Colonic mucosa (tissue), 4 donors: ENCODE measurements at places on chromosomes 6 and 20. TPM values are rescaled to one million over a fixed set of nuclear protein-coding genes. Genes with fewer than 3 reads are reported as not detected.

DNA sequence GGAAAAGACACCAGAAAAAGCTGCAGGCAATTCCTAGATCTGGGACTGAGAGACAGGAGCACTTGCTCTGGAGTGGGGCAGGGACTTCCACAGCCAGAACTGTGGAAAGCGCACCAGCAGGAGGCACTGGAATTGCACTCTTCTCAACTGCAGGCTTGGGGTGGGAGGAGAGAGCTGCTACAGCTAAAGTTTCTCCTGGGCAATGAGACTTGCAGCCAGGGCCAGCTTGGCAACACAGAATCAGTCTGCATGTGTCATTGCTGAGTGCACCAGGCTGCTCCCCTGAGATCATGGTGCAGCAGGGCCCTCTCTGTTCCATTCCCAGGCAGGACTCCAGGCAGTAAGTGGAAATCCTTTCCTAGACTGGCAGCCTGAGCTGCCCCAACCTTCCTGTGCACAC lies 145.8 kb downstream of the INSM1 start:
- DNase-seq, result no peak

DNA sequence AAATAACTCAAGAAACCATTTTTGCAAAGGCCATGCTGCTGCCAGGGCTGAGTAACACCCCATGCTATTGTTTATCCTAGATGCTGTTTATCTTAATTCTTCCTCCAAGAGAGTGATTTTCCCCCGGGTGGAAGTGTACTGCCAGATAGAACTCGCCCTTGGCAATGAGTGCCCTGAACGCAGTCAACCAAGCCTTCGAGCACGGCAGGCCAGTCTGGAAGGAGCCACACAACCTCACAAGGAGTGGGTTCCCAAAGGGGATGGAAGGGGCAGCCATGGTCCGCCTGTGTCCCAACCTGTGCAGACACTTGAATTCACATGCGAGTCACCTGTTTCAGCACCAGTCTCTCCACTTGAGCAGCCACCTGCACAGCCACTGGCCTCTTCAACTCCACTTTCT lies 31.9 kb downstream of the PNPLA1 start:
- no peak for DNase-seq

BMP6 gene
- total RNA-seq, result 2.1 TPM

- no peak for DNase-seq
Observed at GRCh38 chr6:13253272-13253671, 75.1 kb downstream of the TBC1D7 start.

GRCh38 chr6:108222504-108222903 lies 38.3 kb downstream of the SNX3 start:
- DNase-seq, result no peak

MTFR2 gene
- 2.2 TPM for total RNA-seq

DNA sequence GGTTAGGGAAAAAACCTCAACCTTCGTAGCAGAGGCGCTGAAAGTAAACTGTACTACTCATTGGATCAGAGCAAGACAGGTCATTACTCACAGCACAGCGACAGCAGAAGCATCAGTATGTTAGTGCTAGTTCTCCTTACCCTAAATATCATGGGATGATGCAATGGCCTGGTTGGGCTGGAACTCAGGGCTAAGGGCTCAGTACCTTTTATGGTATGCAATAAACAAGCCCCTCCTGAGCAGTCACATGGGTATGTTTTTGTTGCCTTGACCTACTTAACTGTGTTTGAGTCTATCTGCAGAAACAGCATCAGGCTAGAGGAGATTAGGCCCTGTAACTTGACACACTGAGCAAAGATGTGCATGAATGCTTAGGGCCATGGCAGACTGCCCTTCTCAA lies 369.4 kb upstream of the IMPG1 start:
- DNase-seq, result no peak

DNA sequence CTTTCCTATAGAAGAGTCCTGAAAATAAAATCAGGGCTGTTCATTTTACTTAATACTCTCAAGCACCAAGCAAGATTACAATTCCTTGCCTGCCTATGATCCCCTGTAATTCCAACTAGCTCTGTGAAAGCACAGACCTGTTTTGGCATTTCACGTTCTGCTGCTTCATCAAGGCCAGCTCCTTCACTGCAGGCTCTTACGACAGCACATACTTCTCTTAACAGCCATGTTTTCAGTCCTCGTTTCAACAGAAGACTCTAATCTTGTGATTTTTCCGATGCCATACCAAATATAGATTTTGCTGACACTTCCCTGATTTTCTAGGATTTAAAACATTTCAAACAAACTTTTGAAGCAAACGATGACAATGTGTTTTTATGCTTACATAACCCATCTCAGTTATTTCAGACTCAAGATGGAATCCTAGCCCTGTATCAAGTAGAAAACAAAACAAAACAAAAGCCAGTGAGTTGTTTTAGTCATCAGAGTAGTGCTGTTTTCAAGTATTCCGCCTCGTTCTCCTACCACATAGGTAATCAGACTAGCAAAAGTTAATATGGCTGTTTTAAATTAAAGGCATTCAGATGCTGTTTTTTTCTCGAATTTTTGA lies 616.5 kb upstream of the CITED2 start:
- no peak for DNase-seq

DNA sequence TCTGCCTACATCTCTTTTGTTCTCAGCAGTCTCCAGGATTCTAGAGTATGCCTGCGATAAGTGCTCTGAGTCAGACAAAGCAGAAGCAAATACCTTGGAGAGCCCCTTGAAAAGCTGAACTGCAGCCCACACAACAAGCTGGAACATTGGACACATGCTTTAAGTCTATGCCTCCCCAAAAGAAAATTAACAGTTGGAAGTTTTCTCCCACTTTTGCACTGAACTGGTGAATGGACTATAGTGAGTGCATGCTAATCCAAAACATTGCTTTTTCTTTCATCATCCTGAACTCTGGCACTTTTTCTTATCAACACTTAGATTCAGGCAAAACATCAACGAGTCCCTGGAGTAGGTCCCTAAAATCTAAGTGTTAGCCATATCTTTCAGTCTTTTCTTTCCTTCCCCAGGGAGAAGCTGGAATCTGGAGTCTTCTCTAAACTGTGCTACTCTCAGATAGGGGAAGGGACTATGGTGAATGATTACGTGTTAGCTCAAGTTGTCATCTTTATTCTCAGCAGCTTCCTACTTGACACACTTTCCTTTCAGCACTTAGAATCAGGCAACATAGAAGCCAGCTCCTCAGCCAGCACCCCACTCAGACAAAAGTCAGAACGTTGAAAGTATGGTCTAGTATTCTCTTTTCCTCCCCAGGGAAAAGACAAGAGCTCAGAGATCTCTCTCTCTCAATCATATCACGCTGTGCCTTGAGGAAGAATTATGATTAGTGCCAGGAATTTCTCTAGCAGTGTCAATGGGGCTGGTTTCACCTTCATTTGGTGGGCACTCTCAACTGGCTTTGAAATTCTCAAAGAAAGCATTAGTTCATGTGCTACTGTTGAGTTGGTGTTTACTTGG lies 811.0 kb upstream of the GJE1 start:
- DNase-seq, result no peak

- DNase-seq, result no peak
Observed at GRCh38 chr6:37460805-37461204, 27.8 kb downstream of the CMTR1 start.

RSPO4 gene
- total RNA-seq, result 0.08 TPM

- DNase-seq, result no peak
Observed at GRCh38 chr6:162690158-162690557, 37.4 kb downstream of the PRKN start.

TMEM244 gene
- total RNA-seq, result not detected

DNA sequence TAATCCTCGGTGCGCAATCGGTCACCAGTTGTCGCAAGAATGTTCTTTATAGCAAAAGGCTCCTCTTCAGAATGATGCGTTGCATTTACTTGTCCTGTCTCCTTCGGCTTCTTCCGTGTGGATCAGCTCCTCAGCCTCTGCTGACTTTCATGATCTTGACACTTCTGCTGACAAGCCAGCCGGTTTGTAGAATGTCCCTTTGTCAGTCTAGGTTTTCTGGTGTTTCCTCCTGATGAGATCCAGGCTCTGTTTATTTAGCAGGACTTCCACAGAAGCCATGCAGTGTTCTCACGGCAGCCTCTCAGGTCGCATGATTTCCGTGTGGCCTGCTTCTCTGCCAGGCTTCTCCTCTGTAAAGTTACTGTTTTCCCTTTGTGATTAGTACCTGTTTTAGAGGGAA lies 66.9 kb downstream of the STX11 start:
- DNase-seq, result no peak

HTR1B gene
- total RNA-seq, result 0.19 TPM

GRCh38 chr20:11813106-11813890 lies 104.4 kb upstream of the BTBD3 start:
- no peak for DNase-seq

GRCh38 chr20:61762167-61762710 lies 303.4 kb downstream of the TAF4 start:
- DNase-seq, result no peak

HCK gene
- total RNA-seq, result 6.6 TPM

DNA sequence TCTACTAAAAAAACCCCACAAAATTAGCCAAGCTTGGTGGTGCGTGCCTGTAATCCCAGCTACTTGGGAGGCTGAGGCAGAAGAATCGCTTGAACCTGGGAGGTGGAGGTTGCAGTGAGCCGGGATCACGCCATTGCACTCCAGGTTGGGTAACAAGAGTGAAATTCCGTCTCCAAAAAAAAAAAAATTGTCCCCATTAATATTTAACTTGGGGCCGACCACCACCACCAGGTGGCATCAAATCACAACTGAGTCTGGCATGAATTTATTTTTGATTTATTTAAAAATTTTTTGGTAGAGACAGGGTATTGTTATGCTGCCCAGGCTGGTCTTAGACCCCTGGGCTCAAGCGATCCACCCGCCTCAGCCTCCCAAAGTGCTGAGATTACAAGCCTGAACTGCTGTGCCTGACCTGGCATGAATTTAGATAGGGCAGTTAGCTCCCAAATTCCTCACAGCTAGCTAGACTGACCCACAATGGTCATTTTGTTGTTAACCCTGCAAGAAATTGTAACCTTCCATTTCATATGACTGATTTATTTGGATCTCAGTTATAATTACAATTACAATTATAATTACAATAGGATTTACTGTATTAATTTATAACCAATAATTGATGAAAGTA lies 17.1 kb upstream of the BEND3 start:
- DNase-seq, result no peak

DNA sequence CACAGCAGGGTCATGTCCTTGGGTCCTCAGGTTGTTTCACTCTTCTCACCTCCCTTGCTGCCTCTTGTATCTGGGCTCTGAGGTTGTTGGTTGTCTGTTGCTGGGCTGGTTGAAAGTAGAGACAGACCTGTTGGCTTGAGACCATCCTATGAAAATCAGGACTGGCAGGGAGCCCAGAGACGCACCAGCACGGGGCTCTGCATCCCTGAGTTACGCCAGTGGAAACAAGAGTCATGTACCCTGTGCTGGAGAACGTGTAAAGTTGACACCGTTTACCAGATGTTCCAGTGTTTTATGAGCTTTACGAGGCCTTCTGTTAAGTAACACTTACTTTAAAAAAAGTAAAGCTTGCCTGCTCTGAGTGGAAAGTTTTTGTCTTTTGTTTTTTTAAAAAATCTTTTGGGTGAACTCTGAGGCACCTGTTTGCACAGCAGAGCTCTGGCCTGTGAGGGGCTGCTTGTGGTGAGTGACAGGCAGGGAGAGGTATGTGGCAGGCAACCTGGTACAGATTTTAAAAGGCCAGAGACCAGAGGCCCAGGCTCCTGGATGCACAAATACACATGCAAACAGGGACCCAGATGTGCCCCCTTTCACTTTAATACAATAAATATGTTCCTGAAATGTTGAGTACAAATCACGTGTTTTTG lies 260.0 kb upstream of the SUPT3H start:
- no peak for DNase-seq

- no peak for DNase-seq
Observed at GRCh38 chr6:134884752-134885151, 65.1 kb downstream of the ALDH8A1 start.

TTLL9 gene
- total RNA-seq, result not detected

DNA sequence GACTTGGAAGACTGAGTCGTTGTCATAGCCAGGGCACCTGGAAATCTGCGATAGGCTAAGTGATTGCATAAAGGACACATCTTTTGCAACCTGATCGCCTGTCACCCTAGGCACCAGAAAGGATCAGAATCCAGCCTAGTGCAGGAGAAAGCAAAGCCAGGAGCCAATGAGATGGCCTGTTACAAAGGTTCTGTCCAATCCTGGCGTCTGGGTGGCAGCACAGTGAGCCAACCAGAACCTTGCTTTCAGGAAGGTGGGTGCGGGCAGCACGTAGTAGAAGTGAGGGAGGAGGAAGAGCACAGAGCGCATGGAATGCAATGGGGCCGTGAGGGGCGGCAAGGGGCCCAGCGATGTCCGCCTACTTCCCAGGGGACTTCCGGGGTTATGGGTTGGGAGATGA lies 120.4 kb upstream of the GGTLC1 start:
- DNase-seq, result no peak

PDE7B gene
- total RNA-seq, result 1.0 TPM

- no peak for DNase-seq
Observed at GRCh38 chr20:14616003-14616402, 278.6 kb upstream of the FLRT3 start.

- DNase-seq, result no peak
Observed at GRCh38 chr6:107641500-107641941, 151.6 kb downstream of the SOBP start.

DNA sequence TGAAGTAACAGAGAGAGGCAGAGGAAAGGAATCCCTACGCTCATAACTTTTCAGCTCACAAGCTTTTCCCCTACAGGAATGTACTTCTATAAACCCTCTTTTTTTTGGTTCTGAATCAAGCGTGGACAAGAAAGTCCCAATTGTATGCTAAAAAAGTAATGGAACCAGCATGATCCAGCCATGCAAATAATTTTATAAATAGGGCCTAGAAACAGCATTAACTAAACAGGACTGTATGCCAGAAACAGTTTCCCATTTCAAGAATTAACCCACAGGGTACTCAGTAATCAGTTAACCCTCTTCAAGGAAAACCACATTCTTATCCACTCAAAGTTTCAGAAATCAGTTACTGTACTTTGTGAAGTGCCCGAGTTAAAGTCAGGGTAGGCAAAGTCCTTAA lies 87.0 kb upstream of the HMGCLL1 start:
- no peak for DNase-seq

GRCh38 chr6:118865100-118865391 lies 28.9 kb upstream of the ASF1A start:
- no peak for DNase-seq

- DNase-seq, result no peak
Observed at GRCh38 chr6:131175564-131175963, 40.3 kb downstream of the AKAP7 start.

DSP gene
- 201 TPM for total RNA-seq

RBBP8NL gene
- 5.9 TPM for total RNA-seq

GTSF1L gene
- not detected for total RNA-seq

- DNase-seq, result no peak
Observed at GRCh38 chr6:112362027-112362795, 15.1 kb downstream of the RFPL4B start.

- peak; percentile 23 for DNase-seq
Observed at GRCh38 chr20:59159493-59160376, 3.9 kb upstream of the ZNF831 start.

DNA sequence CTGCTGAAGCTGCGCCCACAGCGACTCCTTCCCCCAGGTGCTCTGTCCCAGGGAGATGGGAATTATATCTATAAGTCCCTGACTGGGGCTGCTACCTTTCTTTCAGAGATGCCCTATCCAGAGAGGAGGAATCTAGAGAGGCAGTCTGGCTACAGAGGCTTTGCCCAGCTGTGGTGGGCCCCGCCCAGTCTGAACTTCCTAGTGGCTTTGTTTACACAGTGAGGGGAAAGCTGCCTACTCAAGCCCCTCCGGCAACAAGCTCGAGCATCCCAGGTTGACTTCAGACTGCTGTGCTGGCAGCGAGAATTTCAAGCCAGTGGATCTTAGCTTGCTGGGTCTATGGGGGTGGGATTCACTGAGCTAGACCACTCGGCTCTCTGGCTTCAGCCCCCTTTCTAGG lies 152.5 kb upstream of the MAP3K7 start:
- no peak for DNase-seq

- DNase-seq, result no peak
Observed at GRCh38 chr20:61655591-61655990, 403.5 kb downstream of the CDH4 start.

ETV7 gene
- 2.9 TPM for total RNA-seq
